RWPE2 (cell line): ENCODE measurements at places on chromosomes 5 and 9.

- peak; percentile 60 for DNase-seq
- H3K27me3 ChIP-seq: no peaks in the 10 kb centered on the region
- H3K4me1 ChIP-seq: no peaks in the 10 kb centered on the region
- H3K27ac ChIP-seq: no peak overlapping the region
- no peaks in the 10 kb centered on the region for H3K36me3 ChIP-seq
- no peak overlapping the region for H3K4me3 ChIP-seq
Measured at GRCh38 chr5:132054697-132055440, 5.6 kb upstream of the IL3 start.

DNA sequence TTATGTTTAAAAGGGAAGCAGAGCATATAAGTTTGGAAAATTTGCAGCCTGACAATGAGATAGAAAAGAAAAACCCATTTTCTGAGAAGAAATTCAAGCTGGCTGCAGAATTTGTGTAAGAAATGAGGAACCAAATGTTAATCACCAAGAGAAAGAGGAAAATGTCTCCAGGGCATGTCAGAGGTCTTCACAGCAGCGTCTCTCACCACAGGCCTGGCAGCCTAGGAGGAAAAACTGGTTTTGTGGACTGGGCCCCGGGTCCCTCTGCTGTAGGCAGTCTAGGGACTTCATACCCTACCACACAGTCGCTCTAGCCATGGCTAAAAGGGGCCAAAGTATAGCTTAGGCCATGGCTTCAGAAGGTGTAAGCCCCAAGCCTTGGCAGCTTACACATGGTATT lies 32.1 kb upstream of the HSD17B4 start:
- DNase-seq: no peak
- H3K27ac ChIP-seq: no peak overlapping the region
- H3K36me3 ChIP-seq: no peaks in the 10 kb centered on the region
- no peak overlapping the region for H3K4me3 ChIP-seq
- H3K27me3 ChIP-seq: no peaks in the 10 kb centered on the region

- H3K27me3 ChIP-seq: no peaks in the 10 kb centered on the region
- H3K36me3 ChIP-seq: peaks cover 48% of the 10 kb centered on the region
- H3K4me3 ChIP-seq: no peak overlapping the region
- no peaks in the 10 kb centered on the region for H3K4me1 ChIP-seq
Measured at GRCh38 chr5:94660506-94660905, 42.0 kb downstream of the SLF1 start.

- H3K36me3 ChIP-seq: no peaks in the 10 kb centered on the region
- H3K27ac ChIP-seq: no peak overlapping the region
- H3K27me3 ChIP-seq: peaks cover 77% of the 10 kb centered on the region
Measured at GRCh38 chr9:97502984-97503861, 1.8 kb downstream of the TMOD1 start.

GRCh38 chr5:82419559-82420332 lies 141.6 kb upstream of the RPS23 start:
- no peaks in the 10 kb centered on the region for H3K27me3 ChIP-seq
- H3K4me1 ChIP-seq: peaks cover 25% of the 10 kb centered on the region
- H3K4me3 ChIP-seq: no peak overlapping the region
- no peak for DNase-seq
- H3K27ac ChIP-seq: peak overlapping the region; percentile 66

DNA sequence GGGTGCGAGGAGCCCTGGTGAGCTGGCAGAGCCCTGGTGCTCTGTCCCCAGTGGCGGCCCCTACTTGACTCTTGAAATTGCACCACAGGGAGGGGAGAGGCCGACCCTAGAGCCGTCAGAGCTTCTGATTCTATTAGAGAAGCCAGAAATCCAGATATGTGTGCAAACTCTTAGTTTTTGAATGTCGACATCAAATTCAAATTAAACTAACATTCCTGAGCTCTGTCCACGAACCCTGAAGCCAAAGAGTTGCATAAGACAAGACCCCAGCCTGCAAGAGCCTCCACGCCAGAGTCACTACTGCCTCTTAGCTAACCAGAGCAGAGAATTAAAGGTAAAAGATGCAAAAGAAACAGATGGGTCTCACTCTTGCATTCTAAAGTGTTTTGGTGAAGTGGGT lies 29.8 kb upstream of the MSX2 start:
- H3K4me1 ChIP-seq: peaks cover 4% of the 10 kb centered on the region
- no peaks in the 10 kb centered on the region for H3K36me3 ChIP-seq
- peaks cover 32% of the 10 kb centered on the region for H3K27me3 ChIP-seq
- H3K4me3 ChIP-seq: no peak overlapping the region
- no peak overlapping the region for H3K27ac ChIP-seq

GRCh38 chr9:125885405-125886034 lies 138.3 kb downstream of the PBX3 start:
- no peak overlapping the region for H3K4me3 ChIP-seq
- peaks cover 30% of the 10 kb centered on the region for H3K4me1 ChIP-seq
- H3K36me3 ChIP-seq: no peaks in the 10 kb centered on the region
- peaks cover 3% of the 10 kb centered on the region for H3K27me3 ChIP-seq
- no peak for DNase-seq

GRCh38 chr5:34743878-34744277 lies 87.8 kb downstream of the RAI14 start:
- no peaks in the 10 kb centered on the region for H3K4me1 ChIP-seq
- H3K4me3 ChIP-seq: no peak overlapping the region
- no peaks in the 10 kb centered on the region for H3K36me3 ChIP-seq
- H3K27me3 ChIP-seq: no peaks in the 10 kb centered on the region
- peak overlapping the region; percentile 7 for H3K27ac ChIP-seq

- no peaks in the 10 kb centered on the region for H3K36me3 ChIP-seq
- no peak overlapping the region for H3K4me3 ChIP-seq
- peaks cover 2% of the 10 kb centered on the region for H3K4me1 ChIP-seq
- H3K27ac ChIP-seq: no peak overlapping the region
- H3K27me3 ChIP-seq: no peaks in the 10 kb centered on the region
Measured at GRCh38 chr9:123322273-123323195, 33.5 kb upstream of the CRB2 start.

- peaks cover 60% of the 10 kb centered on the region for H3K4me1 ChIP-seq
- H3K4me3 ChIP-seq: no peak overlapping the region
- no peaks in the 10 kb centered on the region for H3K27me3 ChIP-seq
- no peak for DNase-seq
- H3K36me3 ChIP-seq: no peaks in the 10 kb centered on the region
Measured at GRCh38 chr9:110745676-110746075, 77.1 kb downstream of the MUSK start.

DNA sequence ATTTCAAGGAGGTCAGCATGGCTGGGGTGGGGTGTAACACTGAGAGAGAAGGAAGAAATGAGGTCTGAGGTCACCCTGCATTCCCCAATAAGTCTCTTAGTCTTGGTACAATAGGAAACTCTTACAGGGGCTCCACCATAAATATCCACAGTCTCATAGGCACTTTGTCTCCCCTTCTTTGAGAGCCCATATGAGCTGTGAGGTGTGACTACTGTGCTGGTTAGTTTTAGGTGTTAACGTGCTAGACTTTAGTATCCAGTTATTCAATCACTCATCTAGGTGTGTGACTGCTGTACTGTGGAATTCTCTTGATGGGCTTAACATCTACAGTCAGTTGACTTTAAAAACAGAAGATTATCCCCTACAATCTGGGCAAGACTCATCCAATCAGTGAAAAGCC lies 378.1 kb upstream of the RFX3 start:
- no peaks in the 10 kb centered on the region for H3K27me3 ChIP-seq
- H3K4me3 ChIP-seq: no peak overlapping the region
- no peaks in the 10 kb centered on the region for H3K36me3 ChIP-seq
- H3K4me1 ChIP-seq: peaks cover 11% of the 10 kb centered on the region
- no peak overlapping the region for H3K27ac ChIP-seq

DNA sequence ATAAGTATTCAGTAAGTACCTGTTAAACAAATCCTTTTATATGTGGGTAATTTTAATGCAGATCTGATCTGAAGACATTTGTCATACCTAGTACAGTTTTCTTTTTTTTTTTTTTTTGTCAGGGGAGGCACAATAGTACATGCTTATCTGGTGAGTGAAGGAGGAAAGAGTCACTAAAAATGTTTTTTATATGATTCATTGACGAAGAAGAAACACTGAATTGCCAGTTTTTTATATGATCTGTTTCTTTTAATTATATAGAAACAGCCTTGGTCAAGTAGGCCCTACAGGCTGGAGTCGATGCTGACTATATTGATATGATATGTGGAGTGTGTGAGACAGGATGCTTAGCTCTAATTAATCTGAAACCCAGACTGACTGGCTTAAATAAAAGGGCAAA lies 315.2 kb downstream of the PSAT1 start:
- peaks cover 3% of the 10 kb centered on the region for H3K4me1 ChIP-seq
- DNase-seq: no peak
- H3K36me3 ChIP-seq: no peaks in the 10 kb centered on the region
- no peaks in the 10 kb centered on the region for H3K27me3 ChIP-seq
- peak overlapping the region; percentile 31 for H3K27ac ChIP-seq

DNA sequence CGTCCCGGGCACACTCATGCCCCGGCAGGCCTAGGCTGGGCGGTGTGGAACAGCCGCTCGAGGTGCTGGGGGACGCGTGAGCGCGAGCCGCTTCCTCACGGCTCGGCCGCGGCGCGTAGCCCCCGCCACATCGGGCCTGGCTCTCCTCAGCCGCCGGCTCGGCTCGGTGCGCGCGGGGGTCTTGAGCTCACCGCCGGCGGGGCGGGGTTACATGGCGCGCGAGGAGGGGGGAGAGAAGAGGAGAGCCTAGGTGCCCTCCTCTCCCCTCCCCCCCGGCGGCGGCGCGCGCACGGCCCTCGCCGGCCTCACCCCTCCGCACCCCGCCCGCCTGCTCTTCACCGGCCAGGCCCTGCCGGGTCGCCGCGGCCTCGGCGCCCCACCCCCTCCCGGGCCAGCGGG lies 7.7 kb downstream of the RANBP6 start:
- no peaks in the 10 kb centered on the region for H3K27me3 ChIP-seq
- peak overlapping the region; percentile 73 for H3K27ac ChIP-seq
- DNase-seq: peak; percentile 75

DNA sequence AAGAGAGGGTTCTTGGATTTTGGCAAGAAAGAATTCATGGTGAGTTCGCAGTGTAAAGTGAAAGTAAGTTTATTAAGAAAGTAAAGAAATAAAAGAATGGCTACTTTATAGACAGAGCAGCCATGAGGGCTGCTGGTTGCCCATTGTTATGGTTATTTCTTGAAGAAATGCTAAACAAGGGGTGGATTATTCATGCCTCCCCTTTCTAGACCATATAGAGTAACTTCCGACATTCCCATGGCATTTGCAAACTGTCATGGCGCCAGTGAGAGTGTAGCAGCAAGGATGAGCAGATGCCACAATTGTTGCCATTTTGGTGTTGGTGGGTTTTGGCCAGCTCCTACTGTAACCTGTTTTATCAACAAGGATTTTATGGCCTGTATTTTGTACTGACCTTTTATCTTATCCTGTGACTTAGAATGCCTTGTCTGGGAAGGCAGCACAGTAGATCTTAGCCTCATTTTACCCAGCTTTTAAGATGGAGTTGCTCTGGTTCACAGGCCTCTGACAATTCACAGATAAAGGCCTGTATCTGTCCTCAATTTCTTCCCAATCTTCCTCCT lies 1026.1 kb upstream of the DMAC1 start:
- no peak overlapping the region for H3K4me3 ChIP-seq
- DNase-seq: no peak
- H3K27me3 ChIP-seq: no peaks in the 10 kb centered on the region
- no peak overlapping the region for H3K27ac ChIP-seq
- no peaks in the 10 kb centered on the region for H3K36me3 ChIP-seq
- no peaks in the 10 kb centered on the region for H3K4me1 ChIP-seq

DNA sequence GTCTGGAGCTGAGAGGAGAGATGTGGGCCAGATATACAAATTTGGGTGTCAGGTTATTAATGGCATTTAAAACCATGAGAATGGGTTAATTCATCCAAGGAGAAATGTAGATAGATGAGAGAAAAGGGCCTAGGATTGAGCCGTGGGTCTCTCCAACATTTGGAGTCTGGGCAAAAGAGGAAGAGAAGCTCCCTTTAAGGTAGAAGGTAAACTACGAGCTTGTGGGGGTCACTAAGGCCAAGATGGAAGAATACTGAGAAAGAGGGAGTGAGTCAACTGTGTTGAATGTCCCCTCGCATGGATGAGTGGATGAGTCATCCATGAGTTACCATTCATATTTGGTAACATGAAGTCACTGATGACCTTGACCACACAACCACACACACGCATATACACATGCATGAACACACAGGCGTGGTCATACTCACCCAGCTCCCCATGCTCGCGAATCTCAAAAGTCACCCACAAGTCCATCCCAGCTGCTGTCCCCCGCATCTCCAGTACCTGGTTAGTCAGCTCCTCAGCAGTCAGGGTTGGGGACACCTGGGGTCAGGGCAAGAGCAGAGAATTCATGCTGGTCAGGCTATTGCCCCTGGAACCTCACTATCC lies 6.8 kb upstream of the FCHSD1 start:
- no peaks in the 10 kb centered on the region for H3K4me1 ChIP-seq
- DNase-seq: no peak
- H3K4me3 ChIP-seq: no peak overlapping the region
- H3K36me3 ChIP-seq: peaks cover 33% of the 10 kb centered on the region

- no peaks in the 10 kb centered on the region for H3K36me3 ChIP-seq
- H3K4me1 ChIP-seq: peaks cover 35% of the 10 kb centered on the region
- peak overlapping the region; percentile 100 for H3K27ac ChIP-seq
- no peak overlapping the region for H3K4me3 ChIP-seq
Measured at GRCh38 chr9:133888809-133889491, 103.2 kb downstream of the VAV2 start.

GRCh38 chr5:115418788-115419187 lies 122.3 kb upstream of the CCDC112 start:
- peak overlapping the region; percentile 39 for H3K27ac ChIP-seq
- H3K27me3 ChIP-seq: no peaks in the 10 kb centered on the region
- no peak overlapping the region for H3K4me3 ChIP-seq
- H3K36me3 ChIP-seq: no peaks in the 10 kb centered on the region
- no peak for DNase-seq

DNA sequence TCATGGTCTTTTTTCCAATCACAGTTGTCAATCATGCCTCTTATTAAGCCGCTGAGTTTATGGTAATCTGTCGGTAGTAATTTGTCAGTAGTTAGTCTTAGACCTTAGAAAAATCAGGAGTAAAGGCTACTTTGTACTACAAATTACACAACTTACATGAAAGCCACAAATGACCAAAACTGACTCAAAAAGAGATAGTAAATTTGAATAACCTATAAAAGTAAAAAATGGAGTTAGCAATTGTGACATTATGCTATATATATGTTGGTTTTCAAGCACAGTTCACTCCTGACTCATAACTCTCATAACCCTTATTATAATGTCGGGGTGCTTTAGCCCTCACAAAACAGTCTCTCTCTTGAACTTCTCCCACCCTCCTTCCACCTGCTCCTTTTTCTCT lies 251.8 kb downstream of the ROR2 start:
- no peak for DNase-seq
- H3K4me3 ChIP-seq: no peak overlapping the region
- no peaks in the 10 kb centered on the region for H3K36me3 ChIP-seq
- no peaks in the 10 kb centered on the region for H3K4me1 ChIP-seq

GRCh38 chr9:78357165-78357873 lies 60.4 kb downstream of the PSAT1 start:
- H3K27me3 ChIP-seq: no peaks in the 10 kb centered on the region
- DNase-seq: no peak
- no peak overlapping the region for H3K27ac ChIP-seq
- H3K36me3 ChIP-seq: no peaks in the 10 kb centered on the region
- no peak overlapping the region for H3K4me3 ChIP-seq

- H3K27ac ChIP-seq: no peak overlapping the region
Measured at GRCh38 chr9:101530076-101530711, 3.5 kb upstream of the RNF20 start.

- DNase-seq: no peak
- no peak overlapping the region for H3K27ac ChIP-seq
Measured at GRCh38 chr5:173915310-173916014, 27.3 kb downstream of the CPEB4 start.

GRCh38 chr5:146378986-146379385 lies 40.3 kb downstream of the POU4F3 start:
- H3K27me3 ChIP-seq: peaks cover 12% of the 10 kb centered on the region
- DNase-seq: no peak
- no peak overlapping the region for H3K4me3 ChIP-seq
- H3K4me1 ChIP-seq: no peaks in the 10 kb centered on the region

- DNase-seq: no peak
- no peaks in the 10 kb centered on the region for H3K36me3 ChIP-seq
- H3K27me3 ChIP-seq: no peaks in the 10 kb centered on the region
- H3K27ac ChIP-seq: no peak overlapping the region
Measured at GRCh38 chr5:65916636-65917035, 9.7 kb upstream of the ERBIN start.
